Progenitor cell of endocrine pancreas (in vitro differentiated cells): ENCODE measurements at places on chromosomes 1 and 21. TPM values are rescaled to one million over a fixed set of nuclear protein-coding genes. Genes with fewer than 3 reads are reported as not detected.

TMEM69 gene
- total RNA-seq = 28.1 and 28.8 TPM in 2 replicates

DNA sequence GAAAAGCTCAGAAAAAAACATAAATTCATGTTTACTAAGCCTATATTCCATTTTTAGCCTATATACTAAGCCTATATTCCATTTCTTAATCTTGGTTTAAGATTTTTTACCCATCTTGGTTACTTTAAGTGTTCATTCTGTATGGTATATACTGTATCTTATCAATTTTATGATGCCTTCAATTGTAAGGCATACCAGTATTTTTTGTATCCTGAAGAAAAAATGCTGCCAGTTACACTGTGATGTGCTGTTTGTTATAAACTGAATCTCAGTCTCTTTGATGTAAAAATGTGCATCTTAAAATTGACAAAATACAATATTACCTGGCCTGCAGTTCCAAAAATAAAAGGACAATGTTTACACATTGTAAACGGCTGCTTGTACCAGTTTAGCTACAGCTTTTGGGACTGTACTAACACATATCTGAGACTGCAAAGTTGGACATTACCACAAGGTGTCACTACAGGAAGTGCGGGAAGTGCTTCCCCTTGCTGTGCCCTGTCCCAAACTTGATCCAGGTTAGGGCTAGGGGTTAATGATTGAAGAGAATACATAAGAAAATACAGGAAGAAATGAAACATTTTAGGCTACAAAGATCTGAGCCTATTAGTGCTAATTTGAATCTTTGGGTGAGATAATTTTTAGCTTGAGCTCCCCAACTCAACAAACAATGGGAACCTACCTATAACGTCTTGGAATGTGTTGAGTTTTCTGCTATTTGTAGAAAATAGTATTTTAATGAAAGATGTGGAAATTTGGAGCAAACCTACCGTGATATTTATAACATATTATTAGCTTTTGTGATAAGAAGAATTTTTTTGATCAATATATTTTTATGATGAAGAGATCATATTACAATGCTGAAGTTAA lies 108.9 kb downstream of the LBR start:
- no peak overlapping the region for H3K27ac ChIP-seq
- peaks cover 8% of the 10 kb centered on the region for H3K4me1 ChIP-seq
- H3K27me3 ChIP-seq = no peaks in the 10 kb centered on the region
- H3K36me3 ChIP-seq = peaks cover 9% of the 10 kb centered on the region
- no peak overlapping the region for H3K4me3 ChIP-seq

GRCh38 chr1:172724765-172725613 lies 66.1 kb downstream of the FASLG start:
- no peaks in the 10 kb centered on the region for H3K4me1 ChIP-seq
- H3K36me3 ChIP-seq = no peaks in the 10 kb centered on the region
- no peak for DNase-seq
- H3K4me3 ChIP-seq = no peak overlapping the region

DNA sequence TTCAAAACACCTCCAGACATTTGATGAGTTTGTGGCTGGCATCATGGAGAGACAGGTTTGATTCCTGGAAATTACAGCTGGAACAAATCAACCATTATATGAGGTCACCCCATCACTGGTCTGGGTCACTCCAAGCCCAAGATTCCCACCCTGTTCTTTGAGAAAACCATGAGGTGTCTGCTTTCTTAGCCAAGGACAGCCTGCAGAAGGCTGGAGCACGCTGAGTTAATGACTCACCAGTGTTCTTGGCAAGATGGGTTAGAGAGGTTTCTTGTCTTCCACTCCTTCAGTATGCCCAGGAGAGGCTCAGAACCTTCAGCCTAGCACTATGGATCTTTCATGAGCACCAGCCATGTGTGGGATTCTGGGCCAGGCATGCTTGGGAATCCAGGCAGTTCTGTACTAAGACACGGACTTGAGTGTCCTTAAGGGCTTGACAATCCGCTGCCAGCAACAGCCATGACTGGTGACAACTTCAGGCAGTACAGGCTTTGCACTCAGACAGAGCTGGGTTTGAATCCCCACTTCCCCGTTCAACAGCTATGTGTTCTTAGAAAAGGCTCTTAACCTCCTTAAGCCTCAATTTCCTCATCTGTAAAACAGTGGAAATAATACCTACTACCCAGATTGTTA lies 43.9 kb downstream of the GRHL3 start:
- DNase-seq = no peak
- peaks cover 3% of the 10 kb centered on the region for H3K27me3 ChIP-seq
- H3K4me1 ChIP-seq = no peaks in the 10 kb centered on the region
- H3K27ac ChIP-seq = no peak overlapping the region

GRCh38 chr1:7406641-7407543 lies 364.2 kb upstream of the VAMP3 start:
- H3K4me1 ChIP-seq = no peaks in the 10 kb centered on the region
- H3K4me3 ChIP-seq = no peak overlapping the region
- no peaks in the 10 kb centered on the region for H3K27me3 ChIP-seq
- no peak for DNase-seq
- H3K36me3 ChIP-seq = no peaks in the 10 kb centered on the region

DNA sequence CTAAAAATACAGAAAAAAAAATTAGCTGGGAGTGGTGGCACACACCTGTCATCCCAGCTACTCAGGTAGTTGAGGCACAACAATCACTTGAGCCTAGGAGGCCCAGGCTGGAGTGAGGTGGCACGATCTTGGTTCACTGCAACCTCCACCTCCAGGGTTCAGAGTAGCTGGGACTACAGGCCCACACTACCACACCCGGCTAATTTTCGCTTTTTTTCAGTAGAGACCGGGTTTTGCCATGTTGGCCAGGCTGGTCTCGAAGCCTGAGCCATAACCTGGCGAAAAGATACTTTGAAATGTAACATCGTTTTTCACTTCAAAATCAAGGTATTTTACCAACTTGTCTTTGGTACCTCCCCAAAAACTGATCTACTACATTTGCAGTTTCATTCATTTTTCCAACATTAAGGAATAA lies 6.1 kb downstream of the GAS5 start:
- no peak overlapping the region for H3K4me3 ChIP-seq
- peak overlapping the region; percentile 91 for H3K27ac ChIP-seq

GRCh38 chr21:45631540-45631939 lies 12.0 kb upstream of the PCBP3 start:
- no peak overlapping the region for H3K27ac ChIP-seq
- H3K4me1 ChIP-seq = no peaks in the 10 kb centered on the region
- no peaks in the 10 kb centered on the region for H3K36me3 ChIP-seq
- DNase-seq = no peak
- peaks cover 17% of the 10 kb centered on the region for H3K27me3 ChIP-seq

DNA sequence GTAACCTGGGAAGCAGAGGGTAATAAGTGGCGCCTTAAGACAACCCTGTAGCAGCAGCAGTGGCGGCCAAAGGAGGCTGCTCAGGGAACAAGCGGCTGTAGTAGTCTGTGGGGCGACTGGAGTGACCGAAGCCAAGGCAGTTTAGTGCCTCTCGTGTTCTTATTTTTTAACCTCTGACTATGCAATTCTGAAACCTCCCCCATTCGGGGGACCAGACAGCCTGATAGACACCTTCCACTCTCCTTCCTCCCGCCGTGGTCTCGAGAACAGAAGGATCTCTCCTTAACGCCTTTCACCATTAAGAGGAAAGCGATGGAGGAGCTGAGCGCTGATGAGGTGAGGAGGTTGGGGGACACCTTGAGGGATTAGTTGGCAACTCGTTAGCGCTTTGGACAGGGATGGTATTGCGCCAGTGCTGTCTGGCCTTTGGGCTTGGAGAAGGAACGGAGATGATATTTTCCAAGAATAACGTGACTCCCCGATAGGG lies 644 bp downstream of the UBE4B start:
- H3K27me3 ChIP-seq = no peaks in the 10 kb centered on the region
- peak; percentile 15 for DNase-seq
- peak overlapping the region; percentile 98 for H3K4me3 ChIP-seq
- H3K36me3 ChIP-seq = peaks cover 4% of the 10 kb centered on the region
- H3K27ac ChIP-seq = peak overlapping the region; percentile 100

DNA sequence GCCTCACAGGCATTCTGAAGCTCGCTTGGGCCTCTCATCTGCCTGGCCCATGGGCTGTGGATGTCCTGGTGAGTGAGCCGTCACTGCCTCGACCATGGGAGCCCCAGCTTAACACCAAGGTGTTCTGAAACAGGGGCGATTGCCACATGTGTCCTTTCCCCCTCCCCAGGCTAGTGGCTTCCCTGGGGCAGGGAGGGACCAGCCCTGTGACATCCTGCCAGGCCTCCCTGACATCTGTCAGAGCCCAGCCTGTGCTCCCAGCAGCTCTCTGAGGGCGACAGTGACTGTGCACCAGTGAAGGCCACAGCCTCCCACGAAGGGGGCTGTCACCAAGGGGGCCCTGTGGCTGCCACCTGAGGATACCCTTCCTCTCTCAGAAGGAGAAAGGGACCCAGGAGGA lies 35.9 kb upstream of the CCDC27 start:
- no peaks in the 10 kb centered on the region for H3K36me3 ChIP-seq
- peaks cover 25% of the 10 kb centered on the region for H3K27me3 ChIP-seq
- H3K4me1 ChIP-seq = no peaks in the 10 kb centered on the region
- no peak overlapping the region for H3K4me3 ChIP-seq
- no peak for DNase-seq
- H3K27ac ChIP-seq = no peak overlapping the region

DNA sequence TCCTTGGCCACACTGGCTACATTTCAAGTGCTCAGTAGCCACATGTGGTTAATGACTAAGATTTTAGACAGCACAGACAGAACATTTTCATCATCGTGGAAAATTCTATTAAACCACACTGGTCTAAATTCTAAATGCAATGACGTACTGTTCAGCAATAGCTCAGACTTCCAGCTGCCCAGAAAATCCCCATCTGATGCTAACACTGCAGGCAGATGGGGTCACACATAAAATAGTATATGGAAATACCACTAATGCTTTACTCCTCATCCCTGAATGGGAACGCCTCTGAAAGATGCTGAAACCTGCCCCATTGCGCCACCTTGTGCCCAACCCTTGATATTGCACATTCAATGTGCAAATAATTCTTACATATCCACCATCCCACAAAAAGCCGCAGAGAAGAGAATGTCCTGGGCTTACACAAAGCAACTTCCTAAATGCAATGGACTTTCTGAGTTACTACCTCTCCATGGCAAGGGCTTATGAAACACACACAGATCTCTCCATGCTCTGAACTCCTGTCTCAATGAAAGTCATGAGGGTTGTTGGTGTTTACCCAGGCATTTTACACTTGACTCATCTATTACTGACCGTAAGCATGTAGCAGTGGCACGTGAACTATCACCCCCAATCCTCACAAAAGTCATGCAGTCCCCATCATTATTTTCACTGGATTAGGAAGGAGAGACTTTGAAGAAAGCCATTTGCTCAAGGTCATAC lies 20.3 kb upstream of the SLC5A9 start:
- H3K27me3 ChIP-seq = no peaks in the 10 kb centered on the region
- peaks cover 43% of the 10 kb centered on the region for H3K4me1 ChIP-seq
- peak; percentile 66 for DNase-seq
- no peak overlapping the region for H3K4me3 ChIP-seq

DNA sequence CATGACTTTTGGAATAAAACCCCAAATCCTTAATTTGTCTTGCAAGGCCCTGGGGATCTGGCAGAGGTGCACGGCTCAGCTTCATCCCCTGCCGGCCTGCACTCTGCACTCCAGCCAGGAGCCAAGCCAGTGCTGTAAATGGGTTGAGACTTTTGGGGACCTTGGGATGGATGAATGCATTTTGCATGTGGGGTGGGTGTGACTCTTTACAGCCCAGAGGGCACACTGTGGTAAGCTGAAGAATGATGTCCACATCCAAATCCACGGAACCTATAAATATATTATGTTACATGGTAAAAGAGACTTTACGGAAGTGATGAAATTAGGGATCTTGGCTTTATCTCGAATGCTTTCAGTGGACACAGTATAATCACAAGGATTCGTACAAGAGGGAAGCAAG lies 177.8 kb downstream of the EDEM3 start:
- H3K4me3 ChIP-seq = no peak overlapping the region
- H3K36me3 ChIP-seq = peaks cover 2% of the 10 kb centered on the region
- H3K4me1 ChIP-seq = no peaks in the 10 kb centered on the region
- no peak overlapping the region for H3K27ac ChIP-seq
- DNase-seq = no peak

DNA sequence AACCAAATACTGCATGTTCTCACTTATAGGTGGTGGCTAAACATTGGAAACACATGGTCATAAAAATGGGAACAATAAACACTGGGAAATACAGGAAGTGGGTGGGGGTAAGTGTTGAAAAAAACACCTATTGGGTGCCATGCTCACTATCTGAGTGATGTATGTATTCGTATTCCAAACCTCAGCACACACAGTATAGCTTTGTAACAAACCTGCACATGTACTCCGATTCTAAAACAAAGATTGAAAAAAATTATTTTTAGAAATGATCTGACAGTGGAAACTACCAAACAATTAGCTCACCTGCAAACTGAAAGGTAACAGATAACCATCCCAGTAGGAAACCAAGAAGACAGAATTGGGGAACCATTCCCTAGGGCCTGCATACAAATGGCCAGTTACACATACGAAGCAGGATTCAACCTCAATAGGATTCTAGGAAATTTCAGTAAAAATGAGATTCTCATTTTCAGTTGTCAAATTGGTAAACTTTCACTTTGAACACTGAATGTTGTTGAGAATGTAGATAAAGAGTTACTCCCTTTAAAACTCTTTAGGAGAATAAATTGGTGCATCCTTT lies 88.1 kb upstream of the LRRC8D start:
- H3K27ac ChIP-seq = no peak overlapping the region
- no peak for DNase-seq
- H3K4me3 ChIP-seq = no peak overlapping the region
- H3K36me3 ChIP-seq = no peaks in the 10 kb centered on the region

CAMK2N1 gene
- 67.2 and 69.2 TPM in 2 replicates for total RNA-seq

- H3K4me1 ChIP-seq = no peaks in the 10 kb centered on the region
- H3K27me3 ChIP-seq = peaks cover 6% of the 10 kb centered on the region
- no peaks in the 10 kb centered on the region for H3K36me3 ChIP-seq
- H3K27ac ChIP-seq = no peak overlapping the region
These were observed 89.0 kb downstream of the UBE2U start for GRCh38 chr1:64292399-64292798.

- no peak overlapping the region for H3K4me3 ChIP-seq
- peaks cover 6% of the 10 kb centered on the region for H3K4me1 ChIP-seq
- H3K27me3 ChIP-seq = peaks cover 17% of the 10 kb centered on the region
- H3K27ac ChIP-seq = no peak overlapping the region
These were observed 18.7 kb downstream of the UMODL1 start for GRCh38 chr21:42089665-42090310.

S100A12 gene
- total RNA-seq = not detected in 2 replicates

DNA sequence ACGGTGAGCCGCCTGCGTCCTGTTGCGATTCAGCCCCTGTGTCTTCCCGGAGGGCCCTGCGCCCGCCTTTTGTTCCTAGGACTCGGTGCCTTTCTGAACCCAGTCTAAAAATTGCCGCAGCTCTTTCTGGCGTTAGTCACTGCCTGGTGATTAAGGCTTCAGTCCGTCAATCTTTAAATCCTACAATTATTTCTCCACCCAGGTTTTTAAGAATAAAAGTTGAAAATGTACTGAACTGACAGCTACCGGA lies 16.2 kb upstream of the PDXK start:
- DNase-seq = no peak
- H3K27ac ChIP-seq = peak overlapping the region; percentile 11
- H3K4me3 ChIP-seq = peak overlapping the region; percentile 3
- no peaks in the 10 kb centered on the region for H3K36me3 ChIP-seq
- no peaks in the 10 kb centered on the region for H3K27me3 ChIP-seq

PRAMEF6 gene
- total RNA-seq = not detected in 2 replicates

GRCh38 chr1:51648180-51649109 lies 31.6 kb downstream of the OSBPL9 start:
- no peaks in the 10 kb centered on the region for H3K27me3 ChIP-seq
- H3K27ac ChIP-seq = peak overlapping the region; percentile 8
- DNase-seq = no peak
- H3K4me1 ChIP-seq = peaks cover 37% of the 10 kb centered on the region
- H3K36me3 ChIP-seq = peaks cover 8% of the 10 kb centered on the region

GSTM5 gene
- 2.8 and 2.9 TPM in 2 replicates for total RNA-seq

KCNN3 gene
- 0.36 and 0.86 TPM in 2 replicates for total RNA-seq

PLA2G2D gene
- not detected in 2 replicates for total RNA-seq
